ENCODE measurements at places on chromosomes 12 and 14.
A peak's percentile ranks its signal among the peaks of the same experiment; 100 is the strongest.

- no peak for DNase-seq
These were observed 125.5 kb upstream of the DCN start for GRCh38 chr12:91307957-91308670.

DNA sequence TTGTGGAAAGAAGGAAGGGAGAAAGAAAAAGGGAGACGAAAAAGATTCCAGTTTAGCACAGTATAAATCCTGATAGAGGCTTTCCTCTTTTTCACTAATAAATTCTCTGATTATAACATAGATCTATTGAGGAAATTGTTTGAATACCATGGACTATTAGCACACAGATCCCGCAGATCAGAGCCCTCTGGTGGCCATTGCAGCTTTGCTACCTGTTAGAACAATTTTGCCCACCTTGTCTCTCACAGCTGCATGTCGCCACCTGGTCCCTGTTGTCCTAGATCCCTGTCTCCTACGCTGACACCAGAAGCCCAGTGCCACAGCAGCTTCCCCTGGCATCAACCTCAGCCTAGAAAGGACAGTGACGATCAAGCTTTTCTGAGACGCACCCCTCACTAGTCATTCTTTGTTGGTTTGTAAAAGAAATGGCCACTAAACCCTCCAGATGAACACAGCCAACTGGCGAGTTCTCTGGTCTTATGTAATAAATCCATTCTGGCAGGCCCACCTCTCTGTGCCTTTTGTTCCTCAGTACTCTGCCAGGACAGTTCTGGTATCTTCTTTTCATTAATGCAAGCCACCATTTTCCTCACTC, 9.9 kb downstream of the GPHB5 start:
- no peak for DNase-seq

GRCh38 chr14:94045101-94045500, 19.0 kb downstream of the OTUB2 start:
- DNase-seq: no peak

DNA sequence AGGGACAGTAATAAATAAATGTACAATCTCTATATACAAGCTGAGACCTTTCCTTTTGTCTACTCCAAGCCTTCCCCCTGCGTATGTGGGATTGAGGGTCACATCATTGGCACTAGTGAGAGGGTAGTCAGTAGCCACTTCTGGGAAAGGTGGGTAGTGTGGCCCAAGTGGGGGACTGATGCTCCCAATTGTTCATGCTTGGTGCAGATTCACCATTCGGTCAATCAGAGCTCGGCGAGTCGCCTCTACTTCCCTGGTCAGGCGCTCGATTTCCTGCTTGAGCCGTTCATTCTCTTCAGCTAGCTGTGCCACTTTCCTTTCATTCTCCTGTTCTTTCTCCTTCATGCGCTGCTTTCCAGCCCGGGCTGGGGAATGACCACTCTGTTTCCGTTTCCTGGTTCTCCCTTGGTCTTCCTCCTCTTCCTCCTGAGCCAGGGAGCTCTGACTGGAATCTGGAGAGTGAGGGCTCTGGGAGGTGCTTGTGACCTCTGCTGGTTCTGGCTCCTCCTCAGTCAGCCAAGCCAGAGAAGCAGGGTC, 3.6 kb downstream of the DDIT3 start:
- DNase-seq: no peak

GRCh38 chr14:67240168-67240932, 885 bp upstream of the PALS1 start:
- DNase-seq: peak; percentile 73

DNA sequence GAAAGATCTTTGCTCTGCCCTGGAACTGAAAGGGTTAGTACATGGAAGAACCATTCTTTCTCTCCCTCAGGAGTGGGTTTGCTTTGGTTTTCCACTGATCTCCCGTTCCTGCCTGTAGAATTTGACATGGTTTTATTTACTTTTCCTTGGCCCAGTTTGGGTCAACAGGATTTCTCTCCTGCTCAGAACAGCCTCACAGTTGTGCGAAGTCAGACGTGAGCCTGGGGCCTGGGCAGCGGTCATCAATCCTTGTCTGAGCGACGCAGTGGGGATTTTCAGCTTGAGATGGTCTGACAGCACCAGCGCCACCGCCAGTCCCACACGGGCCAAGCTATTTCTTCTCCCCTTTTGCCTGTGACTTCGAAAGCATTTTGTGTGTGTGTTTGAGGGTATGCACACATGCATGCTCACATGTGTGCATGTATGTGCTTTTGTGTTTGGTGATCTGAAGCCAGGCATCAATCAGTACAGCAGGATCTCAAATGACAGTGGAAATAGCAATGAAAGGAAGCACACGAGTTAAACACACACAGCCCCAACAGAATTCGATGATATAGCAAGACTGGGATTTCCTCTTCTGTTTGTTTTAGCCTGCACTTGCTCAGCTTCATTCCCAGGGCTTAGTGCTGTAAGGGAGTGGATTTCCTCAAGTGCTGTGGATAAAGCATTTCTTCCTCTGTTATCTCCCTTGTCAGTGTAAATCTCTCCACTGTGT, 58.3 kb downstream of the SMOC1 start:
- DNase-seq: no peak

DNA sequence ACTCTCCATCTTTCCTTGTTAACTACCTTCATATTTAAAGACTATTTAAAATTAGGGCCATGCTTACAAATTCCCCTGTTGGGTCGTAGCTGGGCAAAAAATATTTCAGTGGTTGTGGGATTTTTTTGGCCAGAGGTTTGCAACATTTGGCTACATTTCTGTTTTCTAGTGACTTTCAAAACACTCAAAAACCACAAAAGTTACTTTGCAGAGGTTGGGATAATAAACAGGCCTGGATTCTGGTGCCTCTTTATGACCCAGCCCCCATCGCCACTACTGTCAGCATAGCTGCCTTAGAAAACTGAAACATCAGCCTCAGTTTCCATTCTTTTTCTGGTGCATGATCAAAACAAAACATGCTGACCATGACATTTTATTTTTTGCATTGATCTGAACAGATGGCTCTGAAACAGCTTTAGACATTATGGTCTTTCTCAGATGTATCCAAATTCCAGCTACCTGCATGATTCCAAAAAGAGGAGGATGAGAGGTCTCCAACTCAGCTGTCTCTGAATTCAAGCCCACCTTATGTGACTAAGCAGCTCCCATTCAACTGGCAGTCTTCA, 5.2 kb downstream of the DPF3 start:
- DNase-seq: no peak

- DNase-seq: no peak
These were observed 3.9 kb downstream of the DTX1 start for GRCh38 chr12:113060336-113060960.

- DNase-seq: no peak
These were observed 42.5 kb downstream of the CCDC88C start for GRCh38 chr14:91374879-91375702.

- no peak for DNase-seq
These were observed 73.3 kb downstream of the PTHLH start for GRCh38 chr12:27899151-27899661.

DNA sequence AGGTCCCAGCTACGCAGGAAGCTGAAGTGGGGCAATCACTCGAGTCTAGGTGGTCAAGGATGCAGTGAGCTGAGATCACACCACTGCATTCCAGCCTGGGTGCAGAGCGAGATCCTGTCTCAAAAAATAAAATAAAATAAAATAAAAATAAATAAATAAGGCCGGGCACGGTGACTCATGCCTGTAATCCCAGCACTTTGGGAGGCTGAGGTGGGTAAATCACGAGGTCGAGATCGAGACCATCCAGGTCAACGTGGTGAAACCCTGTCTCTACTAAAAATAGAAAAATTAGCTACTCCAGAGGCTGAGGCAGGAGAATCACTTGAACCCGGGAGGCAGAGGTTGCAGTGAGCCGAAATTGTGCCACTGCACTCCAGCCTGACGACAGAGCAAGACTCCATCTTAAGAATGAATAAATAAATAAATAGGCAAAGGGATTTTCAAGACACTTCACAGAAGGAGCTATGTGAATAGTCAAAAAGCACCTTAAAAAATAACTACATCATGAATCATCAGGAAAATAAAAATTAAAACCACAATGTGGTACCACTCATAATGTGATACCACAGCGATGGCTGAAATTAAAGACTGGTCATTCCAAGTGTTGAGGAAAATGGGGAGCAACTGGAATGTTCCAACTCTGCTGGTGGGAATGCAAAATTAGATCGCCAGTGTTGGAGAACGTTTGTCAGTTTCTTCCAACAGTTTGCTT, 92.9 kb upstream of the TBX3 start:
- DNase-seq: no peak

- DNase-seq: no peak
These were observed 23.4 kb upstream of the EIF5 start for GRCh38 chr14:103310576-103311095.

DNA sequence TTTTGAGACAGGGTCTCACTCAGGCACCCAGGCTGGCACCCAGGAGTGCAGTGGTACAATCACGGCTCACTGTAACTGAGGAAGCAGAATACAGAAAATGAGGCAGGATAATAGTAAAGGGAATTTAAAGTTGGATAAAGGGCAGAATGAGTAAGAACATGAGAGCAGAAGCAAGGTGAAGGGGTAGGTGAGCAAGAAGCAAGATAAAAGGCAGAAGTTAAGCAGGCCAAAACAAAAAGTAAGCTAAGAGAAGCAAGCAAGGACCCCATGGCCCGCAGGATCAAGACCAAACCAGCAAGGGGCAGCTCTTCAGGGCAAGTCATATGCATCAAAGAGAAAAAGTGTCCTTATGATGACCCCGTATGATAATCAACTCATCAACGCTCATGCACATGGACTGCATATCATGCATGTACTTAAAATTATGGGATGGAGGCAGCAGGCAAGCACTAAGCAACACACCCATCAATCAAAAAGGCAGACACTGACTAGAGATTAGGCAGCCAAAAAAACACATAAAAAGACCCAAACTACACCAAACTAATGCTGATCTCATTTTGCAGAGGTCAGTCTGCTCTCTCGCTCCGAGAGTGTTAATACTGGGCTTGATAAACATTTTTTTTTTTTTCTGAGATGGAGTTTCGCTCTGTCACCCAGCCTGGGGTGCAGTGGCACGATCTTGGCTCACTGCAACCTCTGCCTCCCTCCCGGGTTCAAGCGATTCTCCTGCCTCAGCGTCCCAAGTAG, 11.6 kb downstream of the TIMELESS start:
- DNase-seq: no peak

GRCh38 chr12:31729705-31730104, 884 bp upstream of the AMN1 start:
- DNase-seq: no peak

DNA sequence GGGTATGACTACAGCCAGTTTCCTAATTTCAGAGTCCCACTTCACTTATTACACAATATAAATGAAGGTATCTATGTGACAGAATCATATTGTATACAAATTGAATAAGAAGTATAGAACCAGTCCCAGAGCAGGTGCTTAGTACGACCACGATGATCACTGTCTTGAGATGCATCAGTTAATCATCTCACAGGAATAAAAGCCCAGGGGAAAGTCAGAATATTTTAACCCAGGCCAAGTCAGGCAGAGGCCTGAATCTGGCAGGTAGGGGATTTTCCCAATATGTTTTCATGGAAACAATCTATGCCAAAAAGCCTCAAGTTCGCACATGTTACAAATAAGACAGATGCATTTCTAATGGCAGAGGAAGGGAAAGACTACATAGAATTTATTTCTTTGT, 758.4 kb downstream of the BCL11B start:
- DNase-seq: no peak

GRCh38 chr12:113601656-113602263, 130.1 kb upstream of the LHX5 start:
- DNase-seq: no peak

- DNase-seq: no peak
These were observed 275.7 kb upstream of the CRY1 start for GRCh38 chr12:107369006-107369405.

GRCh38 chr12:121438905-121439304, 39.0 kb downstream of the RNF34 start:
- DNase-seq: no peak

DNA sequence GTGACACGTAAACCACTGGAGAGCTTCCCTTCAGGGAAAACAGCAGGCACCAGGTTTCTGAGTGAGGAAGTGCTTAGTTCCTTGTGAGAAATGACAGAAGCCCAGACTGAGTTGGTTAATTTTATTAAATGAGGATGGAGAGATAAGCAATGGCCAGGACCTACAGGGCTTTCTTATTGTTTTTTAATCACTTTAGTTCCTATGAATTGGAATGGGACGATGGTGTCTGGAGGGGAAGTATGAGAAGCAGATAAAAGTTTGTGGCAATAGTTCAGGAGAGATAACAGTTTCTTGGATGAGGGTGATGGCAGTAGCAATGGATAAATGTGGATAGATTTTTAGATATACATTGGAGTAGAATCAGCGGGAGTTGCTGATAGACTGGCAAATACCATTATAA, 86.5 kb upstream of the PTPRR start:
- no peak for DNase-seq

DNA sequence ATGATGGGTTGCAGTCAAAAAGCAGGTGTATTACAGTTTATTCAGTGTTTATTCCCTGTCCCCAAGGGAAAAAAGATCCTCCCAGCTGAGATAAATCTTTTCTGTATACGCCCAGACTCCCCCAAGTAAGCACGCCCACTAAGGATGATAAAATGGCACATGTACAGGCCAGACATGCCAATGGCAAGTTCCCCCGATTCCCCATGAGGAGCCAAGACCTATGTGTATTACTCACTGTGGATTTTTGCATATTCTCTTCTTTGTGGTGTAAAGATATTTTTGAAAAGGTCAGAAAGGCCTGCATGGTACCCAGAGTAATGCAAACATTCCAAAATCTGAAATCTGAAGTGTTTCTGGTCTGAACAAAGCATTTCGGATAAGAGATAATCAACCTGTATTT, 22.2 kb downstream of the NR2C1 start:
- no peak for DNase-seq
